ENCODE measurements at places on chromosomes 1 and 21. TPM values are rescaled to one million over a fixed set of nuclear protein-coding genes. Genes with fewer than 3 reads are reported as not detected.

DNA sequence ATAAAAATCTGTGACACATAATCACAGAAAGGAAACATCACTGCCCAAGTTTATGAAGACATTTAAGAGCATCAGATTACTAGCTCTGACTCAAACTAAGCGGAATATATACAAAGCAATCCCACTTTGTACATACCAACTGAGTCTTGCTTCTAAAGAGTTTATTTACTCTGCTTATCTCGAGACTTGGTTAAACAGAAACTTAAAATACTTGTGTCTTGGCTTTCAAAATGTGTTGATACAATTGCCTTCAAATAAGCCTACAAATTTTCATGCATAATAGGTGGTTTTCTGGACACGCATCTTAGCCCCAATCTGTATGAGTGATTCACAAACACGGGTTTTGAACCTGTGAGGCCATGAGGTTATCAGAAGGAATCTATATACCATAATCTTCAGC lies 21.0 kb downstream of the CD160 start:
- no peak for DNase-seq

S100A7 gene
- not detected for total RNA-seq

GRCh38 chr21:29870814-29871213 lies 69.0 kb downstream of the GRIK1 start:
- no peak for DNase-seq

DNA sequence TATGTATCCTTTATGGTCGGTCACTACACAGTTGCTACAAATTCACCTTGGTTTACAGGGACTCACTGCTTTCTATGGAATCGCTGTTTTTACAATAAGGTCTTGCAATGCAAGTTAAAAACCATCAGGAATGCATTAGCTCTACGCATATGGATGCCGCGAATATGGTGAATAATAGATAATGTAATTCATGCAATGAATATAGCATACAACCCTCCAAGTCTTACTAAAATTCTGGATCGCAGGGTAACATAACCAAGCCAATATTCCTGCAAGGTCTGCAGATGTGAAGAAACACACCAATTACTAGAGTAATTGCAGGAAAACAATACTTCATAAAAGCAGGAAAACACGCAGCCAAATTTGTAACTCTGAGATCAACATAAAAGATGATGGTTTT lies 75.6 kb upstream of the BACE2 start:
- DNase-seq = no peak
